Thyroid gland (tissue), 4 donors: ENCODE measurements at places on chromosomes 4 and X. TPM values are rescaled to one million over a fixed set of nuclear protein-coding genes. Genes with fewer than 3 reads are reported as not detected.

GRCh38 chr4:111871802-111872201 lies 273.5 kb upstream of the FAM241A start:
- no peak for DNase-seq
- H3K27ac ChIP-seq, result no peak overlapping the region
- H3K4me3 ChIP-seq, result no peak overlapping the region
- H3K27me3 ChIP-seq, result no peaks in the 10 kb centered on the region
- H3K4me1 ChIP-seq, result no peaks in the 10 kb centered on the region

DNA sequence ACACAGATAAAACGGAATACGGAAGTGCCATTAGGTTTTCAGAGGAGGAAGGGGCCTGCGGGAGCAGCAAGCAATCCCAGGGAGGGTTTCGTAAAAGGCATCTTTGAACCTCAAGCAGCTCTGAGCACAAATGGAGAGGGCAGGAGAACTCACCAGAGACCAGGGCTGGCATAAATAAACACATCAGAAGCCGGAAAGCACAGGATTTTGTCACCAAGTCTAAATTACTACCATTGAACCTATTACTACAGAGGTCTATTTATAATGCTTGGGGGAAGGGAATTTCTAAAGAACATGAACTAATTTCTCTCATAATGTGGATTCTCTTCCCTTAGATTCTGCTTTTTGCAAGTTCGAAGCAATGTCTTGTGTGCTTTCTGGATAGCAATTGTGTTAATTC lies 39.6 kb upstream of the MBTPS2 start:
- no peak overlapping the region for H3K4me3 ChIP-seq
- no peak overlapping the region for H3K27ac ChIP-seq
- no peak for DNase-seq
- H3K4me1 ChIP-seq, result no peaks in the 10 kb centered on the region
- H3K36me3 ChIP-seq, result no peaks in the 10 kb centered on the region

DNA sequence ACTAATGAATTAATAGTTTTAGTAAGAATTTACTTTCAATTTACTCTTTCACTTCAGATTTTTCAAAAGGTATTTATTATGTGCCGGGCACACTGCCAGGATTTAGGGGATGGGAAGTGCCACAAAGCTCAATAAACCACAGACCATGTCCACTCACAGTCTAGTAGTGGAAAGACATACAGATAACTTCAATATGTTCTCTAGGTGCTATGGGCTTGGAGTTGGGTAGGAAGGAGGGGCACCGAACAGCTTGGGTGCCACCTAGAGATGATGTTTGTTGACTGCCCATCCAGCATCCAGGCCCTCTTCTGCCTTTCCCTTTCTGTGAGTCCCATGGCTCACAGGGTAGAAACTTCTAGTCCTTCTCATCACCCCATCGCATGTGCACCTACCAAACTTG lies 17.8 kb downstream of the MFAP3L start:
- H3K27ac ChIP-seq, result no peak overlapping the region
- peak; percentile 5 for DNase-seq
- no peaks in the 10 kb centered on the region for H3K4me1 ChIP-seq
- no peak overlapping the region for H3K4me3 ChIP-seq
- no peaks in the 10 kb centered on the region for H3K36me3 ChIP-seq

The TAF7L gene
- 0.81 TPM for total RNA-seq

The ITIH6 gene
- total RNA-seq, result not detected

DNA sequence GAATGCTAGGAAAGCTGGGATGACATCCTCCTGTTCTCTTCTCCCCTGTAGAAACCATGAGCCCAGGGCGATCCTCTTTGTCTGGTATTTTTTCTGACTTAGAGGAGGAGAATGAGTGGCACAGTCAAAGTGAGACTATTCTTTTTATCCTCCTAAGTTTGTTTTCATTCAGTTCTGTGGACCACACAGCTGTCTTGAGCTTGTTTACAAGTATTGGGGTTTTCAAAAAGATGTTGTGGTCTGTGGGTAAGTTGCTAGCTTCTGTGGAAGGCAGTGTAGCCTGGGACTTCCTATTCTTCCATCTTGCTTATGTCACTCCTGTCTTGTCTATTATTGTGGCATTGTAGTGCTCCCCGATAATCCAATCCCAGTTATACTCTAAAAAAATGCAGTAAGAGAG lies 223.0 kb downstream of the PAPSS1 start:
- H3K4me3 ChIP-seq, result no peak overlapping the region
- H3K36me3 ChIP-seq, result no peaks in the 10 kb centered on the region
- H3K27me3 ChIP-seq, result no peaks in the 10 kb centered on the region
- H3K27ac ChIP-seq, result no peak overlapping the region

The TCEAL6 gene
- total RNA-seq, result 0.33 TPM

DNA sequence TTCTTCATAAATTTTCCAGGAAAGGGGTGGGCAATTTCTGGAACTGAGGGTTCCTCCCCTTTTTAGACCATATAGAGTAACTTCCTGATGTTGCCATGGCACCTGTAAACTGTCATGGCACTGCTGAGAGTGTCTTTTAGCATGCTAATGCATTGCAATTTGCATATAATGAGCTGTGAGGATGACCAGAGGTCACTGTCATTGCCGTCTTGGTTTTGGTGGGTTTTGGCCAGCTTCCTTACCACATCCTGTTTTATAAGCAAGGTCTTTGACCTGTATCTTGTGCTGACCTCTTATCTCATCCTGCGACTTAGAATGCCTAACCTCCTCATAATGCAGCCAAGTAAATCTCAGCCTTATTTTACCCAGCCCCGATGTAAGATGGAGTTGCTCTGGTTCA lies 577.8 kb downstream of the NLGN4X start:
- H3K4me1 ChIP-seq, result no peaks in the 10 kb centered on the region
- H3K27ac ChIP-seq, result no peak overlapping the region
- no peaks in the 10 kb centered on the region for H3K27me3 ChIP-seq
- no peak overlapping the region for H3K4me3 ChIP-seq
- DNase-seq, result no peak

The NMU gene
- total RNA-seq, result 0.88 TPM

The GLRA3 gene
- total RNA-seq, result not detected

DNA sequence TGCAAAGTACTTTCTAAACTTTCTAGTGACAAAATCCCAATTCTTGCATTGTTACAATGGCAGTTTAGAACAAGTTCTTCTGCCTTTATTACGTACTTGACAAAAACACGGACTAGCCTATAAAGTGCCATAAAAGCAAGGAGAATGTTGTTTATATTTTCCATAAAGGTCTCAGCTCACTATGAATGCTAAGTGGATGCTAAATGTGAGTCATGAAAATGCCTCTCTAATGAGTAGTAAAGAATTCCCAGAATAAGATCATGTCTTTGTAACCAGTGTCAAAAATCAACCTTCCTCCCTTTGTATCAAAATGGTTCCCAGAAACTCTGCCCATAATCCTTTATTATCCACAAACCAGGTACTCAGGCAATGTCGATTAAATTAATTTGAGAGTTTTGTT lies 539.8 kb upstream of the SLIT2 start:
- no peaks in the 10 kb centered on the region for H3K36me3 ChIP-seq
- H3K27me3 ChIP-seq, result no peaks in the 10 kb centered on the region
- no peaks in the 10 kb centered on the region for H3K4me1 ChIP-seq
- no peak overlapping the region for H3K27ac ChIP-seq
- DNase-seq, result no peak
- no peak overlapping the region for H3K4me3 ChIP-seq

- DNase-seq, result peak; percentile 41
- H3K4me3 ChIP-seq, result peak overlapping the region; percentile 65
- H3K4me1 ChIP-seq, result no peaks in the 10 kb centered on the region
- no peaks in the 10 kb centered on the region for H3K36me3 ChIP-seq
- no peaks in the 10 kb centered on the region for H3K27me3 ChIP-seq
These were observed 812 bp downstream of the FAT1 start for GRCh38 chr4:186722796-186723291.

- no peak overlapping the region for H3K4me3 ChIP-seq
- H3K4me1 ChIP-seq, result no peaks in the 10 kb centered on the region
- no peak overlapping the region for H3K27ac ChIP-seq
- no peak for DNase-seq
These were observed 178.2 kb upstream of the FRMPD4 start for GRCh38 chrX:11960031-11960430.

The PLXNB3 gene
- 1.2 TPM for total RNA-seq

The FAAH2 gene
- total RNA-seq, result 11.4 TPM

- no peaks in the 10 kb centered on the region for H3K36me3 ChIP-seq
- no peak overlapping the region for H3K27ac ChIP-seq
- H3K4me3 ChIP-seq, result no peak overlapping the region
- H3K27me3 ChIP-seq, result no peaks in the 10 kb centered on the region
These were observed 138.9 kb downstream of the NPNT start for GRCh38 chr4:106034220-106034619.

The XAGE5 gene
- total RNA-seq, result not detected

DNA sequence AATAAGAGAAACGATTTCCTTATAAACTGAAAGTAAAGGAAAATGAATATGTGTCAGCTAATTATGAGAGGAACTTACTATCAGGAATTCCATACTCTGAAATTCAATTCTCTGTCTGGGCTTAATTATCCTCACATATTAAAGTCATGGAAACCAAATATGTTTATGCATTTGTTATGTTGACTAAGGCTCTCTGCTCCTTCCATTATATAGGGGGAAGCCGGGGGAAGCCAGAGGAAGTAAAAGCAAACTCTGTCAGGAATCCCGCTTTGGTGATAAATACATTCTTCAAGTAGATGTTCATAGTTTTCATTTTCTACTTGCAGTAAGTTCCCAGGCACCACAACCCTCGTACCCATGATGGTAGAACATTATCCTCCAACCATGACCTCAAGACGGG lies 142.8 kb upstream of the VCX2 start:
- DNase-seq, result no peak
- H3K4me1 ChIP-seq, result no peaks in the 10 kb centered on the region
- H3K27ac ChIP-seq, result no peak overlapping the region
- no peaks in the 10 kb centered on the region for H3K36me3 ChIP-seq
- no peaks in the 10 kb centered on the region for H3K27me3 ChIP-seq
- H3K4me3 ChIP-seq, result no peak overlapping the region

The MAGEA10 gene
- total RNA-seq, result not detected

The BBS12 gene
- total RNA-seq, result 10.3 TPM

DNA sequence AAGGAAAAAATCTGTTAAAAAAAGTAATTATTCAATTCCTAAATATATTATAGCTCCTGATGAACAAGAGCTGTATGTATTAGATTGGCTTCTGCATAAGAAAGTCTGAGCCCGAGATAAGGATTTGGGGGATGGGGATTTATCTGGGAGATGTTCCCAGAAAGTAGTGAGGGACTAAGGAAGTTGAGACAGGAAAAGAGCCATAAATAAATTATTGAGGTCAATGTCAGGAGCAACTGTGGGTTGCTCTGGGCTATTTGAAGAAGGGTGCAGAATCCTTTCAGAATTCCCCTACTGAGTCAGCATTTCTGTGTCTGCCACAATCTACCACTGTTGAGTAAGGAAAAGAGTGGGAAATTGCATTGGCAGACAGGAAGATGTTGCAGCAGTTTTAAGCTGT lies 3.1 kb upstream of the TDO2 start:
- no peaks in the 10 kb centered on the region for H3K27me3 ChIP-seq
- no peak overlapping the region for H3K27ac ChIP-seq
- DNase-seq, result no peak
- no peaks in the 10 kb centered on the region for H3K4me1 ChIP-seq
- H3K36me3 ChIP-seq, result no peaks in the 10 kb centered on the region

DNA sequence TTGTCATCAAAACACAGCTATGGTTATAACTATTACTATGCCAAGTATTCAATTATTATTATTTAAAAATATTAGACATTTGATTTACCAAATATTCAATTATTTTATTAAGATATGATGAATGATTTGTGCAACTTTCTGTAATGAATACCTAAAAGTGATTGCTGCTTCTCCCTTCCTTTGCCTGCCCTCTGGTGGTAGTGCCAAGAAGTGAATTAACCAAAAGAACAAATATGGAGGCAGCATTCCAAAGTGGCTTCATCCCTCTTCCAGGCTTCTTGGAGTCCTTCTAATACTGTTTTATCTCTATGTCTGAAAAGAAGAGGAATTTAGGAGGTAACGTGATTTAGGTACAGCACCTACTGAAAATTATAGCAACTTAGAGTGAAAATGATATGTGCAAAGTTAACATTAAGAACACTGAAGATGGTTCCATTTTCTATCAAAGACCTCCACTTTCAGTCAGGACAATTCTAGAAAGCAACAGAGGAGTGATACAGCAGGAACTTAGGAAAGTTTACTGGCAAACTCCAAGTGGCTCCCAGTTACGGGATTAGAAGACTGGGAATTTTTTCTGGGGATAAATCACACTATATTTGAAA lies 43.0 kb downstream of the ENPEP start:
- H3K27me3 ChIP-seq, result no peaks in the 10 kb centered on the region
- no peak overlapping the region for H3K4me3 ChIP-seq
- no peaks in the 10 kb centered on the region for H3K36me3 ChIP-seq

- DNase-seq, result no peak
- no peak overlapping the region for H3K4me3 ChIP-seq
- no peaks in the 10 kb centered on the region for H3K27me3 ChIP-seq
- H3K36me3 ChIP-seq, result no peaks in the 10 kb centered on the region
These were observed 32.9 kb upstream of the DIPK2B start for GRCh38 chrX:45233531-45233930.

DNA sequence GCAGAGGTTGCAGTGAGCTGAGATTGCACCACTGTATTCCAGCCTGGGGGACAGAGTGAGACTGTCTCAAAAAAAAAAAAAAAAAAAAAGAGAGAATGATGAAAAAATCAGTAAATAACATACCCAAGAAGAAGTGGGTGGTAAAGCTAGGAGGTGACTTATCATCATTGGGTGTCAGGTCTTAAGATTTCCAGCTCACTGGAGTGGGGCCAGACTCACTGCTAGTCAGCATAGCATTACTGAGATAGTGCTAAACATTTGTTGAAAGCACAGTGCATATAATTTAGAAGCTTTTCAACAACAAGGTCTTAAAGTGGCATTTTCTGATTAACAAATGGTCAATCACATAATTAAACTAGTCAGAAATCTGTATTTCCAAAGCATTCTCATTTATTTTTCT lies 221.8 kb upstream of the GYPA start:
- no peaks in the 10 kb centered on the region for H3K27me3 ChIP-seq
- no peak for DNase-seq
- H3K4me1 ChIP-seq, result no peaks in the 10 kb centered on the region
- H3K4me3 ChIP-seq, result no peak overlapping the region
- no peak overlapping the region for H3K27ac ChIP-seq

- peak; percentile 53 for DNase-seq
- no peak overlapping the region for H3K27ac ChIP-seq
- H3K4me3 ChIP-seq, result no peak overlapping the region
- no peaks in the 10 kb centered on the region for H3K4me1 ChIP-seq
- H3K36me3 ChIP-seq, result no peaks in the 10 kb centered on the region
These were observed 34.9 kb downstream of the FTHL17 start for GRCh38 chrX:31036895-31037294.
